NCI-H345 (cell line): ENCODE measurements at places on chromosomes 12 and 14.

GRCh38 chr12:108591267-108591980, 6.5 kb downstream of the TMEM119 start:
- DNase-seq = no peak

- DNase-seq = no peak
Measured at GRCh38 chr12:52033446-52034140, 17.6 kb upstream of the NR4A1 start.

DNA sequence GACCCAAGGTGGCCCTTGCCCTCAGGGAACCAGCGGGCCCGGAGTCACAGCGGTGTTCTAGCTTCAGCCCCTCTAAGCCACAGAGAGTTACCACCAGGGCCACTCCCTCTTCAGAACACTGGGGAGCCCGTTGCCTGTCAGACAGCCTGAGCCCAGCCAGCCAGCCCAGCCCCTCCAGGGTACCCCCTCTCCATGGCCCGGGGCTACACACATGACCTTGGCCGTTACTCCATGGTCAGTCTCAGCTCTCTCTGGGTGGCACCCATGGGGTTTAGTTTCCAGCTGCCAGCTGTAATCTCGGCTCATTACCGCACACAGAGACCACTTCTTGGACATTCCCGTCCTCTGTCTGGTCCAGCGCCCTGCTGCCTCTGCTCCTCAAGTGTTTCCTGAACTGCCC, 35.0 kb downstream of the PPP2R5C start:
- no peak for DNase-seq

DNA sequence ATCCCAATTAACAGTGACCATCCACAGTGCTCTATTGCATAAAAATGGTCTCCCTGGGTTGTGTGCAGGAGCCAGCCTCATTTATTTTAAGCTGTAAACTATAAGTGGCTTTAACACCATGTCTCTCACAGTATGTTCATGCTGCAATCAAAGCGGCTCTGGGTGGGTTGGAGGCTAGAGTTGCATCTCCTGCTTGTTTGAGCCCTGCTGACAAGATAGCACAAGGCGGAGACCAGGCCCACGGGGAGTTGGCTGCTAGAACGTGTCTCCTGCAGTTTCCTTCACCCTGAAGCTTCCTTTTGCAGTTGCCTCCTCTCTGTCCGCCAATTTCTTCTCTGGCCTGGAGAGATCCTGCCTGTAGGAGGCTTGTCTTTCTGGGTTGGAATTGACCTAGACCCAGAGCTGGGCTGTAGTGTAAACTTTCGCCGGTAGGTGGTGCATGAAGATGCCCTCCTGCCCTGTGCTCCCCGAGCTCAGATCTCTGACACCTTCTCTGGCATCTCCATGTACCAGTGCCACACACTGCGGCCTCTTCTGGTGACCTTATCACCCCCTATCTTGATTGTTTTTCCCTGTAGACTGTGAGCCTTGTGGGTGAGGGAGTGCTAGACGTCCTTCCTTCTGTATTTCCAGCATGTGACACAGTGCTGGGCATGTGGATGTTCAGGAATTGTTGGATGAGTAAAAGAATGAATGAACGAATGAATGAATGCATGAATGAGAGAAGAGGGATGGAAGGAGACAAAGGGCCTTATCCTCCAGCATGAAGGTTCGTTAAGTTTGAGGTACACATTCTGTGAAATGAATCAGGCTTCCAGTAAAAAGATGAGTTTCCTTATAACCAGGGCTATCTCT, 10.4 kb downstream of the OTUB2 start:
- DNase-seq = peak; percentile 66

DNA sequence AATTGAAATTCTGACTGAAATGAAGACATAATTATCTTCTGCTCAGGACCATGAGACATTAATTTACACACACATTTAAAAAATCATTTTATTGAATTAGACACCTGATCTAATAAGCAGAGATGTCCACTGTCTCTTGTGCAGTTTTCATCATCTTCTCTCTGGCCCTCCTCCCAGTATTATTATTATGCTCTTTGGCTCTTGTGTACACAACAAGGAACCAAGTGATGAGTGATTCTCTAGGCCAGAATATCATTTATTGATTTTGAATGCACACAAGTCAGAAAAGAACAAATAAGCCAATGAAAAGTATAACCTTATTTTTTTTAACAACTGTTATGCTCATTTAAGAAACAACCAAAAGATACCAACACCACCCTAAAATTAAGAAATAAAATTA, 244.7 kb upstream of the KRR1 start:
- no peak for DNase-seq

DNA sequence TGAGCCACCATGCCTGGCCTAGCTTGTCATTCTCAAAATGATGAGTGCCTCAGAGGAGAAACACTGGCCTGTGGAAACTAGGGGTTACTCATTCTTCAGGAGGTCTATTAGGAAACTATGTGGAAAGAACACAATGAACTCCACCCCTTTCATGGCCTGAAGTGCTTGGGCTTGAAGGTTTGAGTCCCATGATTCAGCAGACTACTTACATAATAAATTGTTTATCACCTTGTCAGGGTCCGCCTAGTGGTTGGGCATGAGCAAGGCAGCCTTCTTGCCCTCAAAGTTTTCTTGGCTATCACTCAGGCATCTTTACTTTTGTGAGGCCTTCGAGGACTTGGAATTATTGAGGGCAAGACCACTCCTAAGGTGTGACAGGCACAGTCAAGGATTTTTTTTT, 251.2 kb downstream of the ACSS3 start:
- DNase-seq = no peak

DNA sequence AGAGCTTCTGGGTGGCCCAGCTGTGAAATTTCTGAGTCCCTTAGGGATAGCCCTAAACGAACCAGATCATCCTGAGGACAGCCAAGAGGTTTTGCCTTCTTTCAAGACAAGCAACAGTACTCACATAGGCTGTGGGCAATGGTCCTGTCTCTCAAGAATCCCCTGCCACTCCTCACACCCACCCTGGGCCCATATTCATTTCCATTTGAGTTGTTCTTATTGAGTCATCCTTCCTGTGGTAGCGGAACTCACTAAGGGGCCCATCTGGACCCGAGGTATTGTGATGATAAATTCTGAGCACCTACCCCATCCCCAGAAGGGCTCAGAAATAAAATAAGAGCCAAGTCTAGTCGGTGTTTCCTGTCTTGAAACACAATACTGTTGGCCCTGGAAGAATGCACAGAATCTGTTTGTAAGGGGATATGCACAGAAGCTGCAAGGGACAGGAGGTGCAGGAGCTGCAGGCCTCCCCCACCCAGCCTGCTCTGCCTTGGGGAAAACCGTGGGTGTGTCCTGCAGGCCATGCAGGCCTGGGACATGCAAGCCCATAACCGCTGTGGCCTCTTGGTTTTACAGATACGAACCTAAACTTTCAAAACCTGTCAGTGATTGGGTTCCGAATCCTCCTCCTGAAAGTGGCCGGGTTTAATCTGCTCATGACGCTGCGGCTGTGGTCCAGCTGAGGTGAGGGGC, 38.9 kb downstream of the DAD1 start:
- DNase-seq = no peak

- DNase-seq = no peak
Measured at GRCh38 chr12:107264667-107265066, 171.3 kb upstream of the CRY1 start.

GRCh38 chr12:120719072-120719471, 6.6 kb upstream of the ACADS start:
- no peak for DNase-seq

- DNase-seq = no peak
Measured at GRCh38 chr12:104522985-104523722, 66.4 kb downstream of the CHST11 start.

- DNase-seq = no peak
Measured at GRCh38 chr14:103019826-103020225, 37.5 kb downstream of the CDC42BPB start.
